Tibial artery (tissue), 4 donors: ENCODE measurements at places on chromosomes 2 and 18.

- DNase-seq: peak; percentile 66
These were observed 125.3 kb upstream of the PPP1CB start for GRCh38 chr2:28626376-28626775.

GRCh38 chr2:209969692-209970091, 32.7 kb upstream of the RPE start:
- no peak for DNase-seq

- no peak for DNase-seq
These were observed 223.2 kb upstream of the PXDN start for GRCh38 chr2:1967242-1968208.

- DNase-seq: no peak
These were observed 44.5 kb downstream of the COL3A1 start for GRCh38 chr2:189018631-189019030.

DNA sequence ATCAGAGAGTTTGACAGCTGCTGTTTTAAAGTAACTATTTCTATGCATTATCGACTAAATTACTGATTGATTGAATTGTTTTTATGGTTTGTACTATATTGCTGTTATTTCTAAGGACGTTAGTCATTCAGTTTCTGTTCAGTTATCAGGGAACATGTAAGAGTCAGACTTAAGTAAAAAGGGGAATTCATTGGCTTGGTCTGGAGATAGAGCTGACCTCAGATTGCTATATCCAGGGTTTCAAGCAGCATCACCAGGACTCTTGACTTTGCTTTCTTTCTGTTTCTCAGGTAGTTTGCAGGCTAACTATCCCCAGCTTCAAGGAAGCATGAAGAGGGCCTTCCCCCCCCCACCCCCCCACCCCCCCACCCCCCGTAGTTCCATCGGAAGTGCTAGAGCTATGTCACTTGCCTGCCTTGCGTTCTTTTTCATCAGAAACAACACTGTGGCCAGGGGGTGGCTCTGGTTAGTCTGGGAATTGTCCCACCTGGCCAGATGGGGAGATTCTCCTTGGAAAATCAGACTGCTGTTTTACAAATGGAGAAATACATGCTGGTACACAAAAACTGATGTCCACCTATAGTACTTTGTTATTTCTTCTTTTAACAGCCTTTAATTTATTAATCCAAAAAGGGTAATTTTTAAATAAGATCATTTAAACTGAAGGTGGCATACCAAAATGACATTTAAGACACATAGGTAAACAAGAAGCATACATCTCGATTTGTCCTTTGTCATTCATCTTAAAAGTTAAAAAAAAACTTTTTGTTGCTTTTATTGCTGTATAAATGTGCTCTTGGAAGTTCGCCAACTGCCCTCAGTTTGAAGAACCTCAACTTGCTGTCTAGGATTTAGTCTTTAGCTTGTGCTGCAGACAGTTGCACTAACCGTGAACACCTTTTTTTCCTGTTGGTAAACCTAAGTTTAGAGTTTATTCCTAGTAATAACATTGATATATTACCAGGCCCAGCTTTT, 9.4 kb downstream of the SMAD4 start:
- no peak for DNase-seq

DNA sequence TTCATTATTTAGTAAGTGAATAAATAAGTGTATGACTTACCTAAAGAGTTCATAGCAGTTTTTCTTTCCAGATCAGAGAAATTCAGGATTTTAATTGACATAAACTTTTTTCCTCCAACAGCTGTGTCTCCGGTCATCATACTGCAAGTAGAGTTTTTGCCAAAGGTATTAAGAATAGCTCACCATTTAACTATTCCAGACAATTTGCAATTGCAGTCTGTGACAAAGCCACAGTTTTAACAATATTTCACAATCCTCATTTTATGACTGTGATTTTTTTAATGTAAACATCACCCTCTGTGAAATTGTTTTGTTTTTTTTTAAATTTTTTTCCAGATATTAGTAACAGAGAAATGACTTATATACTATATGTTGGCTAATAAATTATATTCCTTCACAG, 199.1 kb downstream of the TRIB2 start:
- DNase-seq: no peak

GRCh38 chr2:9558948-9559381, 3.3 kb upstream of the ADAM17 start:
- DNase-seq: peak; percentile 80

- peak; percentile 5 for DNase-seq
These were observed 29.6 kb upstream of the PXDN start for GRCh38 chr2:1773883-1774282.

GRCh38 chr2:127706215-127706990, 5.1 kb downstream of the SFT2D3 start:
- DNase-seq: no peak

DNA sequence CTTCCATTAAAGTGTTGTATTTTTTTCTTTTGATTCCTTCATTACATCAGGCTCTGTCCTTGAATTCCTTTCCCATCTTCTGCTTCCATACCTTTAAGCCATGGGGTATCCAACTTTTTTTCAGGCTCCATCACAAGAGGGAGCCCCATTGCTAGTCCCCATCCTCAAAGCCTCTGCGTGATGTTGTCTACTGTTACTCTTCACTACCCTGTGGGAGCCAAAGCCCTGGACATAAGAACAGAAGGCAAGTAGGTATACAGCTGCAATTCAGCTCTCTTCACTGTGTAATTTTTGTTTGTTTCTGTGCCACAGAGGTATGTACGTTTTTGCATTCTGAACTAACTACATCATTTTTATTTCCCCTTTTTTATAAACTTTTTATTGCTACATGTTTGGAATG, 36.6 kb upstream of the CCNYL1 start:
- DNase-seq: no peak

- DNase-seq: no peak
These were observed 154.5 kb downstream of the ANTXR1 start for GRCh38 chr2:69167469-69167822.

DNA sequence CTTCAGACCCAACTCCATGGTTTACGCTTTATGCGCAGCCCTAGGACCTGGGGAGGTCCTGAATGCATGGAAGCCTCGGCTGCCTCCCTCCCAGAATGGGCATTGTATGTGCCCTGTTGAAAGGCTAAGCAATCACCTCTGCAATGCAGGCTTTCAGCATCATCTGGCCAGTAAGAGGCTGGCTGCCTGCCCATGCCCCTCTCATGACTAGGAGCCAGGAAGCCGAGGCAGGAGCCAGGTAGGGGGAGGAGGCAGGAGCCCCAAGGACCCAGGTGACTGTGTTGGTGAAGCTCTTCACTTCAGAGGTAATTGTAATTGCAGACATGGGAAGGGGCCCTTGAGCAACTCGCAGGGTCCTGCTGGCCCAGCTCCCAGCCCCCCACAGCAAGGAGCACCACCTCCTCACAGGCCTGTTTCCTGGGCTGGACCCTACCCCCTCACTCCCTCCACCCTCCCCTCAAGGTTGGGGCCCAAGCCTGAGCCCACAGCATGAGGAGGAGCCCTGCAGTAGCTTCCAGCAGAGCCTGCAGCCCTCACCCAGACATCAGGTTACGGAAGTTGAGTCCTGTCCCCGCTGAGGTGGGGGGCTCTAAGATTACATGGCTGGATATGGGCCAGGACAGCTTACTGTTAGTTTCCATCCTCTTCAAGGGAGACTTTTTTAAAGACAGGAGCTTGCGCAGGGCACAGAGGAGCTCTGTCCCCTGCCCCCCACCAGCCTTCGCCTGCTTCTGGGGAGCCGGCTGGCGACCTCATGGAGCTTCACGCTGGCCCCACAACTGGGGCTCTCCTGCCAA, 21.9 kb downstream of the CRACDL start:
- DNase-seq: no peak

DNA sequence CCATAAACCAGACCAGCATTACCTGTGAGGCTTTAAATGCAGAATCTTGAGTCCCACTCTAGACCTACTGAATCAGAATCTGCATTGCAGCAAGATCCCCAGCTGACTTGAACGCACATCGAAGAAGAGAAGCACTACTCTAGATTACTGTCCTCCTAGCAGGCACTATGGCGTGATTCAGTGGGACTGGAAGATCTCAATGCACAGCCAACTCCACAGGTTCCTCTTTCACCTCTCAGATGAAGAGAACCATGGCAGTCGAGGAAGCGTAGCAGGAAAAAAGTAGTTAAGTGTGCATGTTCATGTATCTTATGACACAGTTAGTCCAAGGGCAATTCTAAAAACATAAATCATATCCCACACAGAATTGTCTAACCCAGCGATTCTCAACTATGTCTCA, 97.4 kb downstream of the STK39 start:
- no peak for DNase-seq

DNA sequence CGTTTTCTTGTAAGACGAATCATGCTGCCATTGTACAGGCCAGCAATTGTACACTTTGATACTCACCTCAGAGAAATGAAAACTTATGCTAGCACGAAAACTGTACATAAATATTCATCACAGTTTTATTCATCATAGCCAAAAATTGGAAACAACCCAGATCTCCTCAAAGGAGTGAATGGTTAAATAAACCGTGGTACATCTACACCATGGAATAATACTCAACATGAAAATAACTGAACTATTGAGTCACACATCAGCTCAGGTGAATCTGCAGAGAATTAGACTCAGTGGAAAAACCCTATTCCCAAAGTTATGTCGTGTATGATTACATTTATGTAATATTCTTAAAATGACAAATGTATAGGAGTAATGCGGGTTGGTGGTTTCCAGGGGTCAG, 251.0 kb upstream of the HDAC4 start:
- DNase-seq: no peak

DNA sequence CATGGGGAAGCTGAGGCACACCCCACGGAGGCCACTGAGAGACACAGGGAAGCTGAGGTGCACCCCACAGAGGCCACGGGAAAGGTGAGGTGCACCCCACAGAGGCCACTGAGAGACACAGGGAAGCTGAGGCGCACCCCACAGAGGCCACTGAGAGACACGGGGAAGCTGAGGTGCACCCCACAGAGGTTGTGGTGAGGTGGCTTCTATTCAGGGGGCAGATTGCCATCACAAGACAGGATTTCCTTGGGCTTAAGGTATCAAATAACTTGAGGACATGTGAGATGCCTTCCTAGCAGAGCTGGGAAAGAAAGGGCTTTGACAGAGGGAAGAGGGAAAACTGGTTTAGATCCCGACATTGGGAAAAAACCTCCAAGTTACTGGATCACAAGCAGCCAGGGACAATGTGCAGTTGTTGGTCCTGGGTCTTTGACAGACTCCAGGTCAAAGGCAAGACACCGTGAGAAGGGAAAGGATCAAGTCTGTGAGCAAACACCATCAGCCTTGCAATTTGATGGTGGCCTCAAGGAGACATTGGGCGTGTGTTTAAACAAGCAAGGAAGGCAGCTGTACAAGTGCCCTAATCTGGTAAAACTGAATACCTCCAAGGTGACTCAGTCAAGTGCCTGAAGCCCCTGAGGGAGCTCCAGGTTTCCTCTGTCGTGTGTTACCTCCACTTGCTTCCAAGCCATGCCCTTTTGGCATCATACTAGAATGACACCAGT, 133.2 kb upstream of the EPAS1 start:
- no peak for DNase-seq

DNA sequence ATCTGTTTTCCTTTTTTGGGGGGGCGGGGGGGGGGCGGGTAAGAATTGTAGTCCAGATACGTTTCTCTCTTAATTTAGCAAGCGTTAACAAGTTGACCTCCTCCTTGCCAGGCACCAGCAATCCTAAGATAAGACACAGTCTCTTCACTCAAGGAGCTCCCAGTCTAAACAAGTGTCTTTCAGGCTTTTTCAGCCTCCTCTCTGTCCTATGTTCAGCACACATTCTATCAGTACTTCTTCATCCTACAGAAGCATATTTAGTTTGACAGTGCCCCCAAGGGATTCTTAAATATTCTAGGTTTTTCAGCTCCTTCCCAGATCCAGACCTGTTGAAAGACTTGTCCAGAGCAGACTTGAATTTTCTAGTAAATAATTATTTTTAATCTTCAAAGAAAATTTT, 2.7 kb downstream of the PPP1CB start:
- DNase-seq: no peak

DNA sequence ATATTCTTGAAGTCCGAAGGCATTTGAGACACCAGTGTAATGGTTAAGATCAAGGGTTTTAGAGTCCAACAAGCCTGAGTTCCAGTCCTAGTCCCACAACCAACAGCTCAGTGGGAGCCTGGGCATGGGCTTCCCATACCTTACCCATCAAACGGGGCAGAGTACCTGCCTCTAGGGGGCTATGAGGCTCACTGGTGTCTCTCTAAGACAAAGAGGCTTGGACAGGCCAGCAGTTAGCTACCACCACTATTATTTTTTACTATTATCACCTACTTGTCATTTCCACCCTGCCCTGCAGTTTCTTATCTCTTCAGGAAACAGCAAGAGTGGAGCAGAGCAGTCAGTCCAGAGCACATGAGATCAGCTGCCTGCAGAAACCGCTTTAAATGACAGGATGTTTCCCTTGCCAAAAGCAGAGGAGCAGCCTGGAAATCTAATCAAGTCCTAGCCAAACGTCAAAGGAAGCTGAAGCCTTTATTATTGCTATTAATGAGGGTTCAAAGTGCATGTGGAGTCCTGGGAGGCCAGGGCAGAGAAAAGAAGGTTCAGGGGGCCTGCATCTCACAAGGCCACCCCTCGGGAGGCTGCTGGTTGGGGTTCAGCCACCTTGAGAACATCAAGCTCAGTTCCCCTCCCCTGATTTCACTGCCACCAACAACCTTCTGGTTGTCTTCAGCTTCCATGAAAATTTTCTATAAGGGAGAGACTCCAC, 66.6 kb downstream of the STPG4 start:
- no peak for DNase-seq

DNA sequence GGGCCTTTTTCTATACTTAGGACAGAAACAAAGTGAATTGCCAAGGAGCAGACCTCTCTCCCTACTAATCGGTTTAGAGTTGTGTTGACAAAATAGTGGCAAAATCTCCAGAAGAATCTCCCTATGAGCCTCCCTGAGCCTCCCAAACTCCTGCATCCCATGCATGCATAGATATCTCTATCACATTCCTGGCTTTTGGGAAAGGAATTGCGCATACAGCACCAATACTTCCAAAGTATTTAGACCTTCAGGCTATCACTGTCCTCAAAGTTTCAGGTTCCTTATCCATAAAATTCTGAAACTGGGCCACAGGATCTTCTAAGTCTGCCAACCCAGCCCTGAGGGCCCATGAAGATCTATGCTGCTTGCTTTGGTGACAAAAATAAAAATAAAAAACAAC, 152.1 kb downstream of the SLC8A1 start:
- DNase-seq: no peak
